ENCODE measurements at places on chromosomes 1 and 21. TPM values are rescaled to one million over a fixed set of nuclear protein-coding genes. Genes with fewer than 3 reads are reported as not detected.

Gene CHD5
- total RNA-seq, result 2.5 TPM

GRCh38 chr1:244758708-244759107, 76.8 kb upstream of the COX20 start:
- DNase-seq, result no peak

GRCh38 chr1:39130325-39130724, 74.2 kb upstream of the MACF1 start:
- DNase-seq, result no peak

Gene KIF14
- 0.60 TPM for total RNA-seq

Gene DMRTA2
- total RNA-seq, result not detected

Gene VASH2
- total RNA-seq, result 0.29 TPM

Gene TNNT2
- total RNA-seq, result 0.36 TPM

Gene LDLRAD1
- total RNA-seq, result not detected

GRCh38 chr1:19057182-19057779, 100.8 kb upstream of the IFFO2 start:
- no peak for DNase-seq

DNA sequence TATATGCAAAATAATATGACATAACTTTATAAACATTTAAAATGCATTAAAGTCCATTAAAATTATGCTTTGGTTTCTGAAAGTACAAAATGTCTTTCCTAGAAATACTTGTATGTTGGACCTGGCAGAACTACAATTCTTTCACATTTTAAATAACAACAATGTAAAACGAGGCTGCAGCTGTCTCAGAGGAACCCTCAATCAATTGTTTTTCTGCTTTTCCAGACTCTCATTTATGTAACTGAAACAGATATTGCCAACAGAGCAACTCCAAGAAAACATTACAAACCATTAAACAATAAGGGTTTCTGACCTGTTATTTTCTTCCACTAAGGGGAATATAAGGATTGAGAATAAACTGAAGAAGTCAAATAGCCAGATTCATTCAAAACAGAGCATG, 1193.4 kb downstream of the NCAM2 start:
- no peak for DNase-seq

- DNase-seq, result no peak
These were observed 5.1 kb upstream of the SMIM1 start for GRCh38 chr1:3767328-3767925.

GRCh38 chr1:1165900-1166421, 7.7 kb upstream of the TTLL10 start:
- DNase-seq, result no peak

- DNase-seq, result no peak
These were observed 78.9 kb upstream of the RAB4A start for GRCh38 chr1:229192031-229192430.

DNA sequence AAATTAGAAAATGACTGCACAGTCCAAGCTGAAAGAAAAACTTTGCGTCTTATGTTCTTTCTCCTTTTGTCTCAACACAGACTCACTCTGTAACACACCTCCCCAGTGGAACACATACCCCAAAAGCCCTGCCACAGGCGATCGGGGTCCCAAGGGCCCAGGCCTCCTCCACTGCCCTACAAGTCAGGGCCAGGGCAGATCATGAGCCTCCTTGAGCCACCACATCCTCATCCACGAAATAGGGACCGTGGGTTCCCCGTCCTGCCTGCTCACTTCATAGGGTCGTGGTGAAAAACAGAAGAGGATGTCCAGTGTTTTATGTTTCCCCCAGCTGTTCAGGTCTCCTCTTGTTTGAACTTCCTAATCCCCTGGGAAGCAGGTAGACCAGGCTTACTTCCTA, 116.7 kb downstream of the KCNN3 start:
- no peak for DNase-seq

Gene F3
- total RNA-seq, result 40.0 TPM

DNA sequence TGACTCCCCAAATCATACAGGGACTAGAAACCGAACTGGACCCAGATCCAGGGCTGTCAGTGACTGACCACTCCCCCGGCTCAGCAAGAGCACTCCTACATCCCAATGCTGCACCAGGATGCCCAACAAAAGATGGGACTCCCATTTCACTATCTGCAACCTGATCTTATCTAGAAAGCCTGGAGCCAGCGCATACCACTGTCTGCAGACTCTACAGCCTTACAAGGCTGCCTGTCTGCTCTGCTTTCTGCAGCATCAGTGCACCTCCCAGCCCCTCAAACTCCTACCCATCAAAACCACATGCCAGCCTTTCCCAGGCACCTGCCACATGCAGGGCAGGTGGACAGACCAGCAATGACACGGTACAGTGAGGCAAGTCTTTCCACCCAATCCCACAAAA, 52.2 kb downstream of the SSBP3 start:
- DNase-seq, result no peak

GRCh38 chr21:20661246-20661645, 337.0 kb upstream of the NCAM2 start:
- no peak for DNase-seq

- no peak for DNase-seq
These were observed 477.5 kb downstream of the NUF2 start for GRCh38 chr1:163799190-163799805.

Gene PCBP3
- total RNA-seq, result 15.0 TPM

GRCh38 chr1:30123036-30123435, 600.3 kb downstream of the MATN1 start:
- DNase-seq, result no peak
